ENCODE measurements at places on chromosomes 7 and 10.

- DNase-seq: no peak
Measured at GRCh38 chr7:26306790-26307189, 15.1 kb downstream of the SNX10 start.

DNA sequence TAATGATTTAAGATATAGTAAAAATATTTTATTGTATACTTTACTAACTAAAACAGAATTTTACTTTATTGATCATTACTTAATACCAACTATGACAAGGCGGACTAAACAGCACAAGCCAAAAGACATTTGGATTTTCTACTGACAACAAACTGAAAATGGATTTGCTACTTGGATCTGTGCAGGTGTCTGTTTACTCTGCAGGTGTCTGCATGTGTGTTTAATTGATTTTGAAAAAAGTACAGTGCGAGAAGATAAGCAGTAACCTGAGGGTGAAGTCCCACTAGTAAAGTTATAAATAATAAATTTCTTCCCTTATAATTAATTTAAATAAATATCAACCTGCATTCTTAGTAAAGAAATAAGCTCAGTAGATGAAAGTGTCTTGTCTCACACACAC, 696.8 kb upstream of the MBL2 start:
- DNase-seq: no peak

GRCh38 chr7:70728872-70729552, 402.9 kb upstream of the GALNT17 start:
- no peak for DNase-seq

DNA sequence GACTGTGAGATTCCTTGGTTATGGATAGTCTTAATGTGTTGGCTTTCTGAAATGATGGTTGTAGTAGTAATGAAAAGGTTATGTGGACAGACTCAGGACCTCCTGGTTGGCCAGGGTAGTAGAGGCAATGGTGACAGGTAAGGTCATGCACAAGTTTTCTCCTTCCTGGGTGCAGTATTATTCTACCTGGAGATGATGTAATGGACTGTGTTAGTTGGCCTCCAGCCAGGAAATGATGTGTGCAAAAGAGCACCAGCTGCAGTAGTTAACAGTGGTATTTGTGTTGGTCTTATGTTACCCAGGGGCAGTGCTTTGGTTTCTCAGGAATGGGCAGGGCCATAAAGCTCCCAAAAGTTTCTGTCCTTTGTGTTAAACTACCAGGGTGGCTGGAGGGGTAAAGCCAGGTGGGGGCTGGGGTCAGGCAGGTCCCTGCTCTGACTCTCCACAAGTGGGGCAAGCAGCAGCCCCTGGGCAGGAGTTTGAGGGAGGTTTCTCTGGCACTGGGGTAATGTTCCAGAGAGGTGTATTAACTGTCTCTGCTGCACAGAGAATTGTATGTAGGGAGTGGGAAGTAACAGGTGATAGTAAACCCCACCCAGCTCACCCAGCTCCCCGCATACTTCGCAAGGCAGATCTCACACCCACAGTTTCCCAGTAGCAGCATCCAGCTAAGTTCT, 36.3 kb downstream of the GPR22 start:
- DNase-seq: no peak

DNA sequence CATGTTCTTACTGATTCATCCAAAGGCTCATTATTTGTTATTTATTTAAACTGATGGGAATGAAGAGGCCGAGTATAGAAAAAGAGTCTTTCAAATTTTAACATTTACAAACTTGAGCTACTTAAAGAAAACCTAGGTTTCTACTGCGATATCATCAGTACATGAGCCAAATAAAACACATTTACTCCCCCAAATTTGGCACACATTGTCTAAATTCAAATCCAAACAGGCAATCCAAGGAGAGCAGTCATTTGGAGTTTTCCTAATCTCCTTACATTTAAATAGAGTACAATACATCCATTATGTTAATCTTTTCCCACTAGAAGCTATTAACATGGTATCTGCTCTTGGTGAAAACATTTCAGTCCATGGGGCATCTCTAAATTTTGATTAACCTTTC, 2.2 kb downstream of the NMT2 start:
- DNase-seq: no peak

DNA sequence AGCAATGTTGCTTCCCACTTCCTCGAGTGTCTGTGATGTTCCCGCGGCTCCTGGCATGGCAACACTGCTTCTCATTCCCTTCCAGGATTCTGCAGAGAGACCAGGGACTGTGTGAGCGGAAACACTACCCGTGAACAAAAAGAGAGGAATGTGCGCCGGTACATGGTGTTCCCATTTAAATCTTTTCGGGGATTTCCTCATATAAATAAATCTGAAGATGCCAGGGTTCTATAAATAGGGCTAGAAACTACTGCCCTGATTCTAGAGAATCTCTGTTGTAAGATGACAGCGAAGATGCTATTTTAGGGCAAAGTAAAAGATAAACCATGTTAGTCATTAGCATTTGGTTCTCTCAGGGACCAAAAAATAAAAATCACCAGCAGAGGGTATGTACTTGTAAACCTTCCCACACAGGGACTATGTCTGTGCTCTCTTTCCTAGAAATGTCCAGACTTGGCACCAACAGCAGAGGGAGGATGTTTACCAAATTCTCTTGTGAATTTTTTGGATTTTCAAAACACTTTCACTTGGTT, 92.2 kb upstream of the DDC start:
- no peak for DNase-seq

DNA sequence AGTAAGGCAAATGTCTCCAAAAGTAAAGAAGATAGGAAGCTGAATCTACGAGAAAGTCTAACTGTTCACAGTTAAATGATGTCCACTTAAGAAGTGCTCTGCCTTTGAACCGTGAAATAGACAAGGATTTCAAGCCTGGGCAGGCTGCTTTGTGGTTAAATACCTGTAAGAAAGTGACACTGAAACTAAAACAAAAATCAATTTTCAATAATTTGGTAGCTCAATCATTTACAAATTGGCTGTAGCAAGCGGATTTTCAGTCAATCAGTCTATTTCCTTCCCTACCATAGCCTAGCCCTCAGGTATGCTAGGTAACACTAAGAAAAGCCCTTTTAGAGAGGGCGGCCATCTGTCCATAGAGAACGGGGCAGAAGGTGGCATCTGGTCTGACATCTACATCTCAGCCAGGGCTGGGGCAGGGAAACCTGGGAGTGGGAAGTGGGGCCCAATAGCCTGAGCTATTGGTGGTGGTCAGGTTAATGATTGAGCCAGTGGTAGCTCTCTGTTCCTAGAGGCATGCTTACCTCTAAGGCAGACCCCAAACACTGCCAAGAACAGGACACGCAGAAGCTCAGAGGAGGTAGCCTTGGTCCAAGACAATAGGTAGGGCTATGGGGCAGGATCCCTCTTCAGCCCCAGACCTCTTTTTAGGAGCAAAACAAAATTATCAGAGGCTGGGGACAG, 223.2 kb downstream of the CCSER2 start:
- no peak for DNase-seq

- DNase-seq: no peak
Measured at GRCh38 chr10:116548301-116548700, 2.6 kb downstream of the PNLIP start.

DNA sequence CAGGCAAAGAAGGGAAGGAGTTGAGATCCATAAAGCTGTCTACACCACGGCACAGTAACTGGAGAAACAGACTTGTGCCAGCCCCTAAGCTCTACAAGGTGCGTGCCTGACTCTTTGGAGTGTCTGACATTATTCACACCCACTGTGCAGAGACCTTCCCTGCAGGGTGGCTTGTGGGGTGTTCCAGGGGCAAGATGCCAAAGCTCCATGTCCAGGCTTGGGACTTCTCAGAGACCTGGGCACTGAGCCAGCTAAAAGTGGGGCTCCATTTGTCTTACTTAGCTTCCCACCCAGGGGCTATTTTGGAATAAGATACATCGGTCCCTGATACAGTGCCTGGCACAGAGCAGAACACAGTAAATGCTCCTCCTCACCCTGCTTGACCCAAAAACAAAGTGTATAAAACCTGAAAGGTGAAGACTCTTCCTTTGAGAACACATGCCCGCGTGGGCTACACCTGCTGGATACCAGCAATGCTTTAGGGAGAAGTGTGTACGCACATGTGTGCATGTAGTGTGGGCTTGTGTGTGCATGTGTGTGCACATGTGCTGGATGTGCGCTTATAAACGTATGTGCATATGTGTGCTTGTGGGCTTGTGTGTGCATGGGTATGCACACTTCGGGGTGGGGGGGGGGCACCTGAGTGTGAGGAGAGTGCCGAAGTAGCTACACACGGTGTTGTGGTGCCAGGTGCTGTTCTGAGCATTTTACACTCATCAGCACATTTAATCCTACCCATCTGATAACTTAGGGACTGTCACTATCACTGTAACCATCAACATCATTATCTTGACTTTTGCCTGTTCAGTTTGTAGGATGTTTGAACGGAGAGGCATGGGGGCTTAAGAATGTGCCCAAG, 143.0 kb downstream of the ARHGAP22 start:
- no peak for DNase-seq

GRCh38 chr10:26840938-26841732, 19.6 kb downstream of the ABI1 start:
- DNase-seq: no peak

DNA sequence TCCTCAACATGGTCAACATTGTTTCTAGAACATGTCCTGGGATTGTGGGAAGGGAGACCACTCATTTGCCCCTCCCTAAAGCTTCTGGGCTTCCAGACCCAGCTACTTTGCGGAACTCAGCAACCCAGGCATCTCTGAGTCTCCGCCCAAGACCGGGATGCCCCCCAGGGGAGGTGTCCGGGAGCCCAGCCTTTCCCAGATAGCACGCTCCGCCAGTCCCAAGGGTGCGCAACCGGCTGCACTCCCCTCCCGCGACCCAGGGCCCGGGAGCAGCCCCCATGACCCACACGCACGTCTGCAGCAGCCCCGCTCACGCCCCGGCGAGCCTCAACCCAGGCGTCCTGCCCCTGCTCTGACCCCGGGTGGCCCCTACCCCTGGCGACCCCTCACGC, at the start of gene EPO:
Gene EPO, plus strand, starts transcription at position 190 of the 392 bp plus-strand sequence. CDS start 513 bp downstream, outside the sequence.
- DNase-seq: no peak

GRCh38 chr7:74311305-74311744, 22.1 kb downstream of the CLIP2 start:
- no peak for DNase-seq

GRCh38 chr10:13928451-13928850, 341.7 kb downstream of the PRPF18 start:
- DNase-seq: no peak

DNA sequence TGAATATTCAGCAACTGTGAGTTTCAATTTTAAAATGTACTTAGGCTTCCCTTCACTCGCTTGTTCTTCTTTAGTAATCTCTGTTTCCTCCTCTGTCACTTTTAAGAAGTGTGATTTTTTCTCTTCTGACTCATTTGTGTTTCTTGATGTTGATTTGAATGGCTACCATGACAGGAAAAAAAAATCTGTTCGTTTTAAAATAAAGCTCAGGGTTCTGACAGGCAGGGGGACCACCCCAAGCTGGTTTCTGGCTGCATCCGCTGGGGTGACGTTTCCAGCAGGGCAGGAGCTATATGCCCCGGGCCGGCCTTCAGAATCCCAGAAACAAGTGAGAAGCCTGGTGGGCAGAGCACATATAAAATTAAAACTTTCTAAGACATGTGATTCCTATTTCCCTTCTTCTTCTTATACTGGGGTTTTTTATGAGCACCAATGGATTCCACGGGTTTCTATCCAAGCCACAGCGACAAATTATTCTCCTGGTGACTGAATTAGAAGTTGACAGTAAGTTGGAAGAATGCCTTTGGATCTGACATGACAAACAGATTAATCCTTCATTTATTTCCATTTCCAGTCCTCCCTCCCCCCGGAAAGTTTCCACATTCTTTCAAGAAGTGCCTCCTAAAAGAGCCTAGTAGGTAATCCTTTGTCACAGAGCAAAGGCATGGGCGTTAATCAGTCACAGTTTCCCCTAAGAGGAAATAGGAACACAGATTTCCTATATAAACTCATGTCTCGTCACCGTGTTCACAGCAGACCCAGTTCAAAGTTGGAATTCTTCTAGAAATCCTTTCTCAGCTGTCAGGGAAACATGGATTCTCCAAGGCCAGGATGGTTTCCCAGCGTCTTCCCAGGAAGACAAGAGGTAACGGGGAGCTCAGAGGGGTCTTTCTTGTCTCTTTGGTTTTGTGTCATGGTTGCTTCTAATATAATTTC, 79.9 kb downstream of the PTPRE start:
- DNase-seq: no peak

- no peak for DNase-seq
Measured at GRCh38 chr10:113895018-113895417, 40.6 kb downstream of the NHLRC2 start.

DNA sequence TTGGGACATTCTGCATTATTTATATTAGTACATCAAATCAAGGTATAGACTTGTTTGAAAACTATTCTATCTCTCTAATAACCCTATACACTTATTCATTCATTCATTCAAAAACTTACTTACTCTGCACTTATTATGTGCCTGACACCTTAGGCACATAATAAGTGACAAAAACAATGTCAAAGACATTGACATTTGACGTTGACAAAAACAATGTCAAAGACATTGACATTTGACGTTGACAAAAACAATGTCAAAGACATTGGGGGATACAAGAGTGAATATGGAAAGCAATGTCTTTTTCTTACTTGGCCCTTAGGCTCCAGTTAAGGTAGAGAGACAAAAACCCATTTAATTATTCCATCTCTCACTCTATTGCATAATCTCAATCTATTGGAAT, 116.0 kb downstream of the CNTNAP2 start:
- no peak for DNase-seq

GRCh38 chr7:134353411-134353810, 36.7 kb upstream of the SLC35B4 start:
- DNase-seq: no peak

DNA sequence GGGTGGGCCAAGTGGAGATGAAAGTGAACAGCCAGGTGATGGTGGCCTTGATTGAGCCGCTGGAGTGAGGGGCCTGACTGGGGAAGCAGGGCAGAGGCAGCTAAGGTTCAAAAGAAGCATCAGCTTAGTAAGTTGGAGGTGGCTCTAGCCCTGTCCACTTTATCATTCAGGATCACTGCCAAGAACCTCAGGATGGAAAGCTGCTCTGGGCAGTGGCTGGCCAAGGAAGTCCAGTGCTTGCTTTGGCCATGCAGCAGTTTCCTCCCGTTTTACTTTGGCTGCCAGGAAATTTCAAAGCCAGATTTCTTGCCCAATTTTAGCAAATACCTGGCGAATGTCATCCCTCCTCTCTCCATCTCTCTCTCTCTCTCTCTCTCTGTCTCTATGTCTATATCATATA, 384.9 kb downstream of the PLXNA4 start:
- no peak for DNase-seq

- no peak for DNase-seq
Measured at GRCh38 chr10:14459665-14460064, 128.9 kb upstream of the FRMD4A start.

DNA sequence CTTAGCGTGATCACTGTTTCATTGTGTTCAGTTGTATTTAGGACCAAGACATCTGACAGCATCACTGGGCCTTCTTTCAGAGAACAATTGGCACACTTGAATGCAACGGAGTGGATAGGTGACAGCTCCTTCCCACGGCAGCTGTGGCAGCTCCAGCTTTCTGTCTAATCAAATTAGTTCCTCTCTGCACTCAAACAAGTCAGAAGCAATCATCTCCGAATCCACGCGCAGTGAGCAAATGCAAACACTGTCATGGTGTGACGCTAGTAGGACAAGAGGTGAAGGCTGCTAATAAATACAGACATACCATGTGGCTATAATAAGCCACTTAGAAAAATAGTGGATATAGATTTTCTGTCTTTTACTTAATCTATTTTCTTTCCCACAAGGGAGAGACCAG, 542.4 kb downstream of the ACTR3B start:
- DNase-seq: no peak
